ENCODE measurements at places on chromosomes 4 and X. TPM values are rescaled to one million over a fixed set of nuclear protein-coding genes. Genes with fewer than 3 reads are reported as not detected.

DNA sequence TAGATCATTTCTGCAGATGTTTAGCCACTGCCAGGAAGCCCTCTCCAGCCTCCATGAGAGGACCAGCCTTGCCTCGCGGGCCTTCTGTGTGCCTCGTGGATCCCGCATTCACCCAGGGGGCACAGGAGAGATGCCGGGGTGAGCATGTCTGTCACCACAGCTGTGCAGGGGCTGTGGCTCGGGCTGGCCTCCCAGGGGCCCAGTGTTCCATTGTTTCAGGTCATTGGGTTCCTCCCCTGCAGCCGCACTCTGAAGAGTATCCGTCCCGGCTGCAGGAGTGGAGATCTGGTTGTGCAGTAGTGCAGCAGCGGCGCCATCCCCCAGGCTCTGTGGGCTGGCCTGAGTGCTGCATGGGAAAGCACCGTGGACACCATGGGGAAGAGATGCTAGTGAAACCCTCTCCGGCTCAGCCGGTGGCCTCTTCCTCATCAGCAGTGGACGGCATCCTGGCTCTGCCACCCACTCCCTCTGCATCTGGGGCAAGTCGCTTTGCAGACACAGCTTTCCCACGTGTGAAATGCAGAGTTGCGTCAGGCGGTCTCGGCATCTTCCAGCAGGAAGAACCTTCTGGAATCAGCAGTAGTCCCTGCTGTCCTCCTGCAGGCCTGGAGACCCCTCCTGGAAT is 29.1 kb downstream of the TBC1D14 start:
- no peak overlapping the region for H3K4me3 ChIP-seq
- DNase-seq, result no peak
- H3K36me3 ChIP-seq, result peaks cover 3% of the 10 kb centered on the region
- H3K27me3 ChIP-seq, result no peaks in the 10 kb centered on the region

- DNase-seq, result no peak
- H3K36me3 ChIP-seq, result no peaks in the 10 kb centered on the region
Measured at GRCh38 chr4:137545461-137545861, 13.2 kb upstream of the PCDH18 start.

Gene NR3C2
- total RNA-seq, result 34.5 TPM

Gene CITED1
- total RNA-seq, result not detected
